Diencephalon (tissue), 1 donor: ENCODE measurements at places on chromosomes 13 and 19. TPM values are rescaled to one million over a fixed set of nuclear protein-coding genes. Genes with fewer than 3 reads are reported as not detected.

The ZNF534 gene
- total RNA-seq, result 2.8 TPM

The ZNF154 gene
- total RNA-seq, result 31.4 TPM

The LHB gene
- total RNA-seq, result not detected

The ATP4B gene
- 0.23 TPM for total RNA-seq

The RAP2A gene
- 217 TPM for total RNA-seq

The CGB1 gene
- total RNA-seq, result not detected

The CBY2 gene
- total RNA-seq, result not detected

The IL4I1 gene
- 0.23 TPM for total RNA-seq
